ENCODE measurements at places on chromosomes 3 and 15.

- no peak for DNase-seq
Measured at GRCh38 chr3:170137986-170138385, 43.5 kb downstream of the PHC3 start.

DNA sequence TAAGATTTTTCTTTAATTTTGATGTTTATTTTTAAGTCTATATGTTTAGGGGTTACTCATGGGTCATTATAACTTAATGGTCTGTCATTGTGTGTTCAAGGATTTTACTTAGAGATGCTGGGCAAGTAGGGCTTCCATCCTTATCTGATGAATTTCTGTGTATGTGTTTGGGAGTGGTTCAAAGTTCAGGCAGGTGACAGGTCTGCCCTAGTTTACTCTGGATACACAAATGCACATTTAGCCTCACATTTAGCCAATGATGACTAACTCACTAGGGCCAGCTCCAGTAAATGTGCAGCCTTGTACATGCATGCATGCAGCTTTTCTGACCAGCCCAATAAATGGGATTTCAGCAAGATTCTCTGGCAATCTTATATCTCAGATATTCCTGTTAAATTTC lies 554.1 kb downstream of the SI start:
- no peak for DNase-seq

- no peak for DNase-seq
Measured at GRCh38 chr3:119862616-119863015, 80.7 kb downstream of the NR1I2 start.

DNA sequence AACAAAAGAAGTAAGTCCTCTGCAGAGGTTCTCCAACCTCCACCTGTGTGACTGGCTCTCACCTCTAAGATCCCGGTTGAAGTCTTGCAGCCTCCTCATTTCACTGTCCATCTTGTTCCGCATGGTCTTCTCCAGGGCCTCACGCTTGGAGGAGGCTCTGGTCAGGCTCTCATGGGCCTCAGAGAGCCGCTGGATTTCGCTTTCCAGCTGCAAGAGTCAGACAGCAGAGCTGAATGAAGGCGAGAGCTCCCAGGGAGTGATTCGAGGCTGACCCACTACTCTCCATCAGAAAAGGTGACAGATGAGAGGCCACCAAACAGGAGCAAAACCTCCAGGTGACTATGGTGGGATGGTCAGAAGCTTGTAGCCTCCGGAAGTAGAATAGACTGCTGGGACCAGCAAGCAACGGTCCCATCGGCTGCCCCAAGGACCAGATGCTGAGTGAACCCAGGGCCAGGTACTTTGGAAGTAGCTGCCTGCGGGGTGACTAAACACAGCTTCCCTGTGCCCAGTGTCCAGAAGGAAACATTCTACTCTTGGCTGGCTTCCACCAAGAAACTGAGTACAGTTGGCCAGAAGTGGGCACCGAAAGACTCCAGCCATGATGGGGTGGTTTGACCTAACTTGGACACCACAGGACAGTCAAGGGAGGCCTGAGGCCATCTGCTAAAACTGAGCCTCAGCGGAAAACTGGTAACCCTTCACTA lies 7.9 kb downstream of the AMOTL2 start:
- DNase-seq, result no peak

GRCh38 chr3:100151024-100151707 lies 36.9 kb upstream of the FILIP1L start:
- no peak for DNase-seq

GRCh38 chr3:71784201-71784913 lies 591 bp downstream of the PROK2 start:
- DNase-seq, result no peak

DNA sequence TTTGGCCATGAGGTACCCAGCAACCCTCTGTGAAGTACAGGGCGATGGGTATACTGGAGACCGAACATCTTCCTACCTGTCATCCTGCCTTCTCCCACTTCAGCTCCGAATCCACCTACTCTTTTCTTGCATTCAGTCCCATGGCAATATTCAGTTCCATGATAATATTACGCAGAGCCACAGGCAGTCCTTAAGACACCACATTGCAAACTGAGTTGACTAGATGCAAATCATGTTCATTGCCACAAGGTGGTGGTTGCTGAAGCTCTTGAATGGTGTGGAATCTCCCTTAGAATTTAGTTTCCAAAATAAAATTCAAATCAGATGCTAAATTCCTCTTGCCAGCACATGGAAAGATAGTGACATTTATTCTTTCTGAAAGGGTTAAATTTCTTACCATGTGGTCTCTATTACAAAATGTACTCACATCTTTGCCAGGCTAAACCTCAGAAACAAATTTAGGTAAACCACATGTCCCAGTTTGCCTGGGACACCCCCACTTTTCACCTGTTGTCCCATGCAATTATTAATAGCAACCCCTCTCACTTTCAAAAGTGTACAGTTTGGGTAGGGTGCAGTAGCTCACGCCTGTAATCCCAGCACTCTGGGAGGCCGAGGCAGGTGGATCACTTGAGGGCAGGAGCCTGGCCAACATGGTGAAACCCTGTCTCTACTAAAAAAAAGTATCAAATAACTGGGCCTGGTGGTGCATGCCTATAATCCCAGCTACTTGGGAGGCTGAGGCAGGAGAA lies 1.7 kb upstream of the NME9 start:
- DNase-seq, result no peak

DNA sequence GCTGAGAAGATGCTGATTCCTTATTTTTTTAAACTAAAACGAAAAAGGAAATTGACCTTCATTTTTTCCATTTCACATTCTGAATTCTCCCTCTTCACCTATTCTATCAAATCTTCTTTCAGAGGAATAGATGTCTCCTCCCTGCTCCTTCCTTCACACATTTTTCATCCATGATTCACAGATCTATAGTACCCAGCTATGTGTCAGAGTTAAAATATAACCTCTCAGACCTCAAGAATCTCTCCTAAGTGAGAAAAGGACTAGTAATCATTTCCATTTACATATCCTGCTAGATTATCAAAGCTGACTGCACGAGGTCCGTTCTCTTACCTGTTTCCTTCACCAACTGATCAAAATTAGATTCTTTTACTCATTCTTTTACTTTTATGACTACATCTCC lies 1297.6 kb upstream of the ALCAM start:
- no peak for DNase-seq

- DNase-seq, result no peak
Measured at GRCh38 chr3:69747511-69748258, 8.4 kb downstream of the MITF start.

- DNase-seq, result peak; percentile 71
Measured at GRCh38 chr3:37715358-37715757, 146.3 kb upstream of the CTDSPL start.

GRCh38 chr3:46162975-46163555 lies 45.0 kb downstream of the CCR1 start:
- DNase-seq, result no peak

DNA sequence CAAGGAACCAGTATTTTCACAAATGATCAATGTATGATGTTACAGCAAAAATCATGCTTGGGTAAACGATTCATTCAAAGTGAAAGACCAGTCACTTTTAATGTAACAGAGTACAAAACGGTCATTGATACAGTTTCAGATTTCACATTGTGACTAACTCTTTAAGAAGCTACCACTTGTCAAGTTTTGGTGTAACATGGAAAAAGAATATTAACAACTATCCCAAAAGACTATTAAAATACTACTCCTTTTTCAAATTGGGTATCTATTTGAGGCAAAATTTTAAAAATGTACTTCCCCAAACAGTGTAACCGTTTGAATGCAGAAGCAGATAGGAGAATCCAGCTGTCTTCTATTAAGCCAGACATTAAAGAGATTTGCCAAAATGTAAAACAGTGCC lies 31.7 kb downstream of the AKAP13 start:
- DNase-seq, result no peak

DNA sequence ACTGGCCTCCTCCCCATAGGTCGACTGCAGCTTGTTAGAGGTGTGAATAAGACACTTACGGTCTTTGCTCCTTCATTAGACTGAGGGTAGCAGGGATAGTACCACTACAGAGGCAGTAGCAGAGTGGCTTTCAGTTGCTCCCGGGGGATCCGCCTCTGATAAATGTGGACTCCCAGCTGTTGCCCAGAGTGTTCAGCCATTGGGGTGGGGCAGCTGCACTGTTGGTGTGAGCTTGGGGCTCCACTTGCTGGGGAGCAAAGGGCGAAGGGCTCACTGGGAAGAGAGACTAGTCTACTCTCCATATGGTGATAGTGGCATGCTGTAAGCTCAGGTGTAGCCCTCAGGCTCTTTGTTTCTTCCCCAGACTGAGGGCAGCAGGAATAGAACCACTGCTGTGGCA lies 239.1 kb downstream of the LRRN1 start:
- DNase-seq, result peak; percentile 54

DNA sequence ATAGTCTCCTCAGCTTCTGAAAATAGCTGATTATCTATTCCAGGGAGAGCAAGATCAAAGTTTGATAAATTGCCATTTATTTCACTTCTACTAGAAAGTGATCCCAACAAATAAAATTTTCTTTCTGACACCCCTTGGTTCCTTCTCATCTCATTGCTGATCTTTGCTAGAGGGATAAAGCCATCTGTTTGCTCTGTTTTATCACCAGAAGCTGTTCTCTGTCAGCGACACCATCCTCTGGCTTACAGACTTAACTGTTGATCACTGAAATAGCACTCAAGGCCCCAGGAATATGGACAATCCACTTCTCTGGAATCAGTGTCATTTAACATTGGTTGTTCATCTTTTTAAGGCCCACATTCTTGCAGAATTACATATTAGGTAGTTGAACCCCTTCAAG lies 219.0 kb downstream of the LSAMP start:
- DNase-seq, result no peak

DNA sequence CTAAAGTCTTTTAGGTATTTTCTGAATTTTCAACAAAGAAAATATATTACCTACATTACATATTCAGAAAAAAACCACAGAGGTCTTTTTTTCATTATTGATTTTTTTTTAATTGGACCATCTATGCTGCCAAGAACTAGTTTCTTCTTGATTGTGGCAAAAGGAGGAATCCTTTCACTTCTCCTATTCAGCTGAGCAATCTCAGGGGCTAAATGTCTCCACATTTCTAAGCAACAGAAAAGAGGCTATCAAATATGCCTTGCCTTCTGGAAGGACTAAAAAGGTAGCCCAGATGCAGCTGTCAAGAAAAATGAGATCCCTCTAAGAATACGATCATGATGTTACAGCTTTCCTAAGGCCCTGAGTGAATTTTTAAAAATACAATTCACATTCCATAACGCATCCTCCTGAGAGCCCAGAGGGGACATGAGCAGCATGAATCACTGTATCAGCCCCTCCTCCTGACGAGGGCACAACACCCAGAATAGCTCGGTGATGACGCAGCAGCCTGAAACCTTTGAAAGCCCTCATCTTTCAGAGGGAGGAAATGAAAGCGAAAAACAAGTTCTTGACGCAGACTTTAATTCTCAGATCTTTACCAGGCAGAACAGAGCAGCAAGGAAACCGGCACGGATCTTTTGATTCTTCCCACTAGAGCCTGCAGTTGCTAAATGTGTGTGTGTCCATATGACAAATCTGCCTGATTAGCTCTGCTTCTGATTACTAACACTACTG lies 24.6 kb downstream of the RUBCN start:
- DNase-seq, result peak; percentile 55

DNA sequence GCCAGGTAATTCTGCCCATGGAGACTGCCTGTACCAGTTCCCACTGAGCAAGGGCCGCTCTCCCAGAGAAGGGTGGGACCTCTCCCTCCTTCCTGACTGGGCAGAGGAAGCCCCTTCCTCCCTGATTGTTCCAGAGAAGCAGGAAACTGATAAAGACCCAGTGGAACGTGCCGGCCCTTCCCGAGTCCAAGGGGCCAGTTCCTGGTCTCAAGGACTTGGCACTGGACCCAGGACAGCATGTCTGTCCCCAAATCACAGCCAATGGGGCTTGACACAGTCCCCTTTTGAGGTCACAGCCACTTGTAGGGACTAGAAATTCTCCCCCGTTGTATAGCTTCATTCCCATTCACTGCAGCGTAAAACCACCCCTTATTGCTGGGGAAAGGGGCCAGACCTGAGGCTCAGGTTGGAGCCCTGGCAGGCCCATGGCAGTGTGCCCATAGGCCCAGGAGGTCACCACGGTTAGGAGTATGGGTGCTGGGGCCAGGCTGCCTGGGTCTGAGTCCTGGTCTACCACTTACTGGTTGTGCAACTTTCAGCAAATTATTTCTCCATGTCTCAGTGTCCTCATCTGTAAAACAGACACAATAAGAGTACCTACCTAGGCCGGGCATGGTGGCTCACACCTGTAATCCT lies 18.1 kb downstream of the CSRNP1 start:
- DNase-seq, result no peak

- no peak for DNase-seq
Measured at GRCh38 chr15:43046484-43046883, 59.4 kb downstream of the UBR1 start.

GRCh38 chr3:176919836-176920765 lies 277.2 kb downstream of the TBL1XR1 start:
- DNase-seq, result peak; percentile 34

- no peak for DNase-seq
Measured at GRCh38 chr15:101100118-101100517, 151.7 kb downstream of the CHSY1 start.

- DNase-seq, result no peak
Measured at GRCh38 chr3:183261151-183261724, 8.2 kb downstream of the B3GNT5 start.

DNA sequence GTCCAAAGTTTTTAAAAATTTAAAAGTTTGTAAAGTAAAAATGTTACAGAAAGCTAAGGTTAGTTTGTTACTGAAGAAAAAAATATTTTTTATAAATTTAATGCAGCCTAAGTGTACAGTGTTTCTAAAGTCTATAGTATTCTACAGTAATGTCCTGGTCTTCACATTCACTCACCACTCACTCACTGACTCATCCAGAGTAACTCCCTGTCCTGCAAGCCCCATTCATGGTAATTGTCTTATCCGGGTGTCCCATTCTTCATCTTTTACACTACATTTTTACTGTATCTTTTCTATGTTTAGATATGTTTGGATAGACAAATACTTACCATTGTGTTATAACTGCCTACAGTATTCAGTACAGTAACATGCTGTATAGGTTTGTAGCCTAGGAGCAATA lies 36.7 kb upstream of the ATP10A start:
- DNase-seq, result no peak

- peak; percentile 88 for DNase-seq
Measured at GRCh38 chr15:57541805-57542504, 49.7 kb upstream of the MYZAP start.

DNA sequence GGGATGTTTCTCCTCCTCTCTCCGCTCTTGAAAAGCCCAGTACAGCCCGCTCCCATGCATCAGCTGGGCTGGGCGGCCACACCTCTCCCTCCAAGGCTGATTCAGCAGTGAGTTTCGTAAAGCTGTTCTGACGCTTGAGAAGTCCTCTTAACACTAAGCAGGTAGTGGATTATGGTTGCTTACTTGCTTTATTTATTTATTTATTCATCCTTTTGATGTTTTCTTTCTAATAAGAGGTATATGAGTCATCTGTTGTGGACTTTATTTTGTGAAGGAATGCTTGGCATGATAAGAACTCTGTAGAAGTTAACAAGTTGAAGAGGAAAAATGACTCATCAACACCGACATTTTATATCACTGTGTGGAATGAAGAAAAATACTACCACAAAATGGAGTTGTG lies 285.0 kb downstream of the SQOR start:
- DNase-seq, result no peak

DNA sequence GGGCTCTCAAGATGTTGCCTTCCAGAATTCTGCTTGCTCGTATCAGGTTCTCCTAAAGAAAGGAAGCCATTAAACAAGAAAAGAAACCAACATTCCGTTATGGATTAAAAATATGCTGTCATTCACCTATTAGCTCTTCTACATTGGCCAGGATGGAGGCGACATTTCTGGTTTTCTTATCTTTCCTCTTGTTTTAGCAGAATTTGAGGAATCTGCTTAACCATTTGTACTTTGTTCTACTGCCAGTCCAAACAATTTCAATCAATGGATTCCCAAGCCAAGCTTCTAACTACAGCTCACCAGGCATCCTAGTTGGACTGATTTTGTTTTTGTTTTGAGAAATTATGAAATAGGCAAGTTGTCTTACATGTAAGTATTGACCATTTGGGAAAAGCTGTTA lies 164.6 kb upstream of the TSC22D2 start:
- no peak for DNase-seq

Measured in glutamatergic neuron (in vitro differentiated cells).